ENCODE measurements at places on chromosomes 3 and 15.
A peak's percentile ranks its signal among the peaks of the same experiment; 100 is the strongest.

DNA sequence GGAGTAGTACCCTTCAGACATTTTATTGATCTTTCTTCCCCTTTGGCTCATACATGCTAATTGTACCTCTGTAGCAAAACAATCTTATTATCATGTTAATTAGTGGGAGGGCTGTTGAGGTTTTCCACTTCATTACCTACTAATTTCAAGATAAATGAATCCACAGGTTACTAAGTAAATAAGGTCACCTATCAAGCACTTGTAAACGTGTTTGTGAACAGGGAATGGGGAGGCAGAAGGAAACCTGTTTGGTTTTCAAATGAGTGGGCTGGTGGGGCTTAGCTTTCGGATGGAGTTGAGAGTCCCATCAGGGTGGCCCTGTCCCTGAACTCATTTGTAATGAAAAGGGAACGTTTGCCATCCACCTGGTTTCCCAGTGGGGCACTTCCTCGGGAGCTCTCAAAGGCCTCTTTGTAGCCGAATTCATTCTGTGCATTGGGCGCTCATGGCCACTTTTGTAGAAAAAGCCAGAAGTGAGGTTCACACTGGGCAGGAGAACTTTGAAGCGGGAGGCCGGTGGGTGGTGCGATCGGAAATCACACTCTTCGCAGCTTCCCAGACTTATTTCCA, 419.8 kb upstream of the NR2F2 start:
- DNase-seq = no peak

DNA sequence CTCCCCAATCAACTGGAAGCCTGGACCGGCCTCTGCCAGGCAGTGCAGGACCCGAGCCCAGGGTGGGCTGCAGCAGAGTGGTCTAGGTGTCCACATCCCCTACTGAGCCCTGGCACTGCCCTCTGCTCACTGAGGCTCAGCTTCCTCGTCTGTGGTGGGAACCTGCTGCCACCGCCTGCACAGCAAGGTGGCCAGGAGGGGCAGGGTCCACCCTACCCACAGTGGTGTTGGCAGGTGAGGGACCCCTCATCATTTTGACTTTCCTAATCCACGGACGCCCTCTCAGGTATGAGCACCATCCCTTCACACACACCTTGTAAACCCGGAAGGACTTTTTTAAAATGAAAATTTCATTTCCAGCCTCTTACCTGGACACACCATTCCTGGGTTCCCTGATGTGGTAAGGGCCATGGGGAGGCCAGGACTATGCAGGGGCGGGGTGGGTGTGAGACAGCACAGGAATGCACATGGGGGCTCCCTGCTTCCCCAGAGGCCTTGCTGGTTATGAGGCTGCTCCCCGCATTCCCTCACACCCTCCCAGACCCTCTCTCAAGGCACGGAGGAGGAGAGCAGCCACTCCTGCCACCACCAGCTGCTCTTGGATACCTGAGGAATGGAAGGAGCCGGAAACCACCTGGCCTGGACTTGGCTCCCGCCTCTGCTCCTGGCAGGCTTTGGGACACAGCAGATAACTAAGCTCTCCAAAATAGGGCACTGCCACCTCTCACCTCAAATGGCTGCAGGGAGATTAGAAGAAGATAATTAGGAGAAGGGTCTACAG, 185.9 kb upstream of the TPM1 start:
- no peak for DNase-seq

DNA sequence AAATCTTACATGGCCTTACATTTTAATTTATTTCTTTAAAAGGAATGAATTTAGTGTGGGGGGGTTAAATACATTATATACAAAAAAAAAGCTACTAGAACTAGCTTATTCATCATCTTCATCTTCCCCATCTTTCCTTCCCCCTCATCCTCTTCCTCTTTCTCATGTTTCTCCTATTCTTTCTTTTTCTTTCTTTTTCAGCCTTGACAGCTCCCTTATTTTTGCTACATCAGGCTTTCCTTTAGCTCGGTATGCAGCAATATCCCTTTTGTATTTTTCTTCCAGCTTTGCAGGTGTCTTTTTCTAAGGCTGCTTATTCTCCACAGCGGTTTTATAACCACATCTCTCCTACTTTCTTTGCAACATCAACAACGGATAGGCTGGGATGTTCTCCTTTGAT, 41.3 kb upstream of the PDE8A start:
- no peak for DNase-seq

DNA sequence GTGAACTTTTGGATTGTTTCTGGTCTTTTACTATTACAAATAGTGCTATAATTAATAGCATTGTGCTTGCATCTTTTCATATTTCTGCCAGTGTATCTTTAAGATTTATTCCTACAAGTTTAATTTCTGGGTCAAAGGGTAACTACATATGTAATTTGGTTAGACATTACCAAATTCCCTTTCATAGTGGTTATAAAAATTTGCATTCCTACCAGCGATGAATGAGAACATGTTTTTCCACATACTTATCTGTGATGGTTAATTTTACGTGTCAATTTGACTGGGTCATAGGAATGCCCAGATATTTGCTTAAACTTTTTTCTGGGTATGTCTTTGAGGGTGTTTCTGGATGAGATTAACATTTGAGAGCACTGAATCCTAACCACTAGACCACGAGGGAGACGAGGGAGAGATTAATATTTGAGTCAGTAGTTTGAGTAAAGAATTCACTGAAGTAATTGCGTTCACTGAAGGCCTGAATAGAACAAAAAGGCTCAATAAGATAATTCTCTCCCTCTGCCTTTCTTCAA, 132.3 kb upstream of the NEO1 start:
- DNase-seq = no peak

- DNase-seq = peak; percentile 15
Measured at GRCh38 chr3:79928687-79929408, 161.1 kb upstream of the ROBO1 start.

GRCh38 chr3:25692341-25692740, 27.6 kb upstream of the TOP2B start:
- no peak for DNase-seq

DNA sequence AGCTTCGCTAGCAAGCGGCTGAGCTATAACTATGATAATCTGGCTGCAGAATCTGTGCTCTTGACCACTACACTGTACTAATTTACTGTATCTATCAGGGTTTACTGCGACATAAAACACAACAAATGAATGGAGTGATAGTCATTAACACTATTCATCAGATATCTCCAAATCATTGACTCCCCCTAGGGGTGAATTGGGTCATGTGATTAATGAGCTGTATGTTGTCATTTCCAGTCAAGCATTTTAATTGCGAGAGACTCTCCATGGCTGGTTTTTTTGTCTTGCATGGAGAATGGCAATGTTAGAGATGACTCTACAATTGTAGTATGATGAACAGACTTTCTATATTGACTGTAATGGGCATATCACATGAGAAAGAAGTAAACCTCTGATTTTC, 10.5 kb upstream of the TM4SF18 start:
- peak; percentile 64 for DNase-seq

DNA sequence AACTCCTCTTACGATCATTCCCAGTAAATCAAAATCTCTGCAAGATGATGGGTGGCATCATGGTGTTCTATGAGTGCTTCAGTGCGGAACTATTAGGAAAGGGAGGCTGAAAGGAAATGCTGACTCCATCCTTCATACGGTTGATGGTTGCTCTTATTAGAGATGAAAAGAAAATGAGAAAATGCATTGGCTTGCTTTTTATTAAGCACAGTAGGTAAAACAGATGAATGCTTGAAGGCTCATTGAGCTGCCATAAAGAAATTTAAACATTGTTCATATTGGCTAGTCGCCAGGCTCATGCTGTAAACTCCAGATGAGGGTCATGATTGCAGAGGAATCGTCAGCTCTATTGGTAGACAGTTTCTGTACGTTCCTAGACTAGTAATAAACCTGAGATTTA, 115.8 kb downstream of the EPHA3 start:
- no peak for DNase-seq

- DNase-seq = no peak
Measured at GRCh38 chr15:78314181-78314581, 14.8 kb upstream of the SKIC8 start.

- no peak for DNase-seq
Measured at GRCh38 chr3:194647747-194648146, 14.5 kb upstream of the TMEM44 start.
